ENCODE measurements at places on chromosomes 16 and 17.

DNA sequence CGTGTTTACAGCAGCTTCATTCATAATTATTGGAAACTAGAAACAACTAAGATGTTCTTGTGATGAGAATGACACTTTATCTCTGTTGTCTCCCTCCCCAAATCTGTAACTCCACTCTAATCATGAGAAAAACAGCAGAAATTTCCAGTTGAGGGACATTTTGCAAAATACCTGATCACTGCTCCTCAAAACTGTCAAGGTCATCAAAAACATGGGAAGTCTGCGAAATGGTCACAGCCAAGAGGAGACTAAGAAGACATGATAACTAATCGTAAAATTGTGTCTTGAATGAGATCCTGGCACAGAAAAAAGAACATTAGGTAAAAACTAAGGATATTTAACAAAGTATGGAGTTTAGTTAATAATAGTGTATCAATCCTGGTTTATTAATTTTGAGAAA, 204.2 kb downstream of the CYLD start:
- DNase-seq, result no peak

DNA sequence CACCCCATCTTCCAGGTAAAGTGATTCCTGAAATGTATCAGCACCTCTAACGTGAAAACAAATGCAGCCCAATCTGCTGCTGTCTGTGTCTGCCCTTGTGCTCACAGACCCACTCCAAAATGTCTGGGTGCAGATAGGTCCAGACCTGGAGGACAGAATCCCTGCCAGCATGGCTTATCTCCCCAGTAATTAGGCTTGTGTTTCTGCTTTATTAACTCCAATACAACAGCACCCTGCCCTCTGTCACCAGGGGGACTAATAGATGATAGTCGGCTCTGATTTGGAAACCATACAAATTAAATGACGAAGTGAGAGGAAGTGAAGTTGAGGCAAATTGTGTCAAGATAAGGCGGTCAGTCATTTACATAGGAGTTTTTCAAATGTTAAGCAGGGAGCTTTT, 608.3 kb upstream of the SALL1 start:
- DNase-seq, result no peak

DNA sequence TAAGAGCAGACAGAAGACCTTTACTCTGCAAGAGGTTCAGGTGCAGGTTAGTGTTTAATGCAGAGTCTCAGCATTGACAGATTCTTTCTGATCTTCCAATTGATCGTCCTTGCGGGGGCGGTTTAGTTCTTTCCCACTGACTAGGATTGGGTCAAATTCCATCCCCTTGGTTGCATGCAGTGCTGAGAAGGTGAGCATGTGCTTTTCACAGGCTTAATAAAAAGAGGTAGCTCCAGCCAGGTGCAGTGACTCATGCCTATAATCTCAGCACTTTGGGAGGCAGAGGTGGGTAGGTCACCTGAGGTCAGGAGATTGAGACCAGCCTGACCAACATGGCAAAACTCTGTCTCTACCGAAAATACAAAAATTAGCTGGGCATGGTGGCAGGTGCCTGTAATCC, 7.5 kb upstream of the ITGAD start:
- no peak for DNase-seq

DNA sequence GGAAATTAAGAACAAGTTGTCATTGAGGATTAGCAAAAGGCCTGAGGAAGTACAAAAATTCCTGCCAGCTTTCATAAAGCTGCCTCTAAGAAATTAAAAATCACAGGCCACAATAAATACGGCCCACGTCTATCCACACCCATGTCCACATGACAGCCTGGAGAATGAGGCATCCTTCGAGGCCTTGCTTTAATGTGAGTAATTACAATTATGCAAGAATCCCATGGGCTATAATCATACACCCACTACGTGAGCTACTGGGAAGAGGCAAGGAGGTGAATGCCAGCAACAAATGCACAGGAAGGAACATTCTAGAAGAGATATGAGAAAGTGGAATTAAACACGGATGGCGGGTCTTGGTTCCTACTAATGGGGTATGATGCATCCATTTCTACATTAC, 65.4 kb upstream of the ZFHX3 start:
- no peak for DNase-seq

DNA sequence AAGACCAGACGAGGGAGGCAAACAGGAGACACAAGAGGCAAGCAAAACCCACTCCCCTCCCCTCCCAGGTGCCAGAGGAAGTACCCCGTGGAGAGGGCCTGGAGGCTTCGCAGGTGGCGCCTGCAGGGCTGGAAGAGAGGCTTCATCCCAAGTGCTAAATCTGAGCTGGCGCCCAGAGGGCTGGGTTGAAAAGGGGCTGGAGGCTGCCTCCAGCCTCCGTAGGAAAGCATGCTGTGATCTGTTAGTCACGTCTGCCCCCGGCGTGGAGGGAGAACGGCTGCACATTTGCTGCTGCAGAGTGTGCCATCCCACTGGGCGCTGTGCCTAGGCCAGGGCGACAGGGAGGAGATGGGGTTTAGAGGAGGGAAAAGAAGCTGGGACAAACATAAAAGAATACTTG, 16.9 kb downstream of the RPH3AL start:
- DNase-seq, result no peak

DNA sequence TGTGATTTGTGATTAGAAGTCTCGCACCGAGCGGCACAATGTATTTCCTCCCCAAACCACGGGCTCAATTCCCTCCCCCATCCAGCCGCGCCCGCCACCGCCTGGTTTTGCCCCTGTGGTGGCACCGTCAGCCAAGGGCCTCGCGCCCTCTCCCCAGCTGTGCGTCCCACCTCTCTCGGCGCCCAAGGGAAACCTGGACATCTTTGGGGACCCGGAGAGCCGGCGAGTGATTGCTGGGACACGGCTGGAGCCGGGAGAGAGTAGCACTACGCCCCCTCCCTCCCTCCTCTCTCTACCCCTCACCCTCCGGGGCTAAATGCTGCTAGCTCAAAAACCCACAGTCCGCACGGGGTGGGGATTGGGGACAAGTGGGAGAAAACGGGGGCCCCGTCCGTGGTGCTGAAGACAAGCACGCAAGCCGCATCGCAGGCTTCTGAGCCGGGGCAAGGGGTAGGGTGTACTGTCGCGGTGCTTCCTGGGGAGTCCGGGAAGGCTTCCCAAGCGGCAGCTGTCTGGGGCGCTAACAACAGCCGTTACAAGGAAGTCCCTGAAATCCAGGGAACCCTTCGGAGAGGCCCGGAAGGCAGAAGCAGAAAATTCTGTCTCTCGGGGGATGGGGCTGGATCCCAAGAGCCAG, 1.4 kb downstream of the CBLN1 start:
- no peak for DNase-seq
